Activated naive CD4-positive, alpha-beta T cell treated with anti-CD3 and anti-CD28 coated beads, Interleukin-2, amount 50 U/mL, for 72 hours (primary cell): ENCODE measurements at places on chromosomes 3 and 15.

GRCh38 chr3:150232992-150233451, 175.1 kb upstream of the TSC22D2 start:
- no peak for DNase-seq

DNA sequence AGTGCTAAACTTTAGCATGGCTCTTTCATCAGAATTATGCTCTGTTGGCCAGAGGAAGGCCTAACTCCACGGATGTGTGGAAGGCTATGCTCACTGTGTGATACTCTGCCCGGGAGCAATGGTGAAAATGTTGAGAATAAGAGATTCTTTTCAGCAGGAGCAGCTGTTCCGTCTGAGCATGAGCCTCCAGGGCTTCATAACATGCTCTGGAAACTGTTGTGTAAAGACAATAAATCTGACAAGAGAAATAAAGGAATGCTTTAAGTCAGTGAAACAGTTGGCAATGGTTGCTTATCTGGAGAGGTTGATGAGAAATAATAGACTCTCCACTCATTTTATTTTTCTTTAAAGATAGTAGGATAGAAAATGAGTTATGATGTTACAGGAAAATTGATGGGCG, 269.8 kb downstream of the DIPK2A start:
- DNase-seq: no peak

DNA sequence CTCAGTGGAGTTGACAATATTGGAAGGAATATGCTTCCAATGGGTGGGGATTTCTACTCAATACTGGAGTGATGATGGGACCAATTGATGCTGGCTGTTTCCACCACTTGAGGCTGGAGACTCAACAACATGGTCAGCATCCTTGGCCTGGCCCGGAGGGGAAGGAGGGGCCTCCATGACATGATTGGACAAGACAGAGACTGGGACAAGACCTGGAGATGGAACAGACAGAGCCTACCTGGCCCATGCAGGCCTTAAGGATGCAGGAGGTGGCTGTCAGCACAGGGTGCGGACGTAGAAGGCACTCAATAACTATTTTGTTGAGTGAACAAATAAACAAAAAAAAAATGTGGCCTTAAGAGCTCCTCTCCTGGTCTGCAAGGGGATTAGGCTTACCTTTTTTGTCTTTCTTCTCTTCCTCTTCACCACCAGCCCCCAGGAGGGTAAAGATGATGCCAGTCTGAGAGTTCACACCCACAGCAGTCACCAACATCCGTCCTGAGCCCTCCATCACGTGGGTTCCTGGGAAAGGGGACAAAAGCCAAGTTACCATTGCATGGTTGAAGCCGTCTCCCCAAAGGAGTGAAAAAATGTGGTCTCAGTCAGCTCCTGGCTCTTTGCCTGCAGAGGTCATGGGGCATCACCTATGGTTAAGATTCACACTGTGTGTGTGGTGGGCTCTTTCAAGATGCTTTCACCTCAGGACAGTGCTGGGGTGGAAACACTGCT, 67.1 kb upstream of the SEC13 start:
- DNase-seq: no peak

DNA sequence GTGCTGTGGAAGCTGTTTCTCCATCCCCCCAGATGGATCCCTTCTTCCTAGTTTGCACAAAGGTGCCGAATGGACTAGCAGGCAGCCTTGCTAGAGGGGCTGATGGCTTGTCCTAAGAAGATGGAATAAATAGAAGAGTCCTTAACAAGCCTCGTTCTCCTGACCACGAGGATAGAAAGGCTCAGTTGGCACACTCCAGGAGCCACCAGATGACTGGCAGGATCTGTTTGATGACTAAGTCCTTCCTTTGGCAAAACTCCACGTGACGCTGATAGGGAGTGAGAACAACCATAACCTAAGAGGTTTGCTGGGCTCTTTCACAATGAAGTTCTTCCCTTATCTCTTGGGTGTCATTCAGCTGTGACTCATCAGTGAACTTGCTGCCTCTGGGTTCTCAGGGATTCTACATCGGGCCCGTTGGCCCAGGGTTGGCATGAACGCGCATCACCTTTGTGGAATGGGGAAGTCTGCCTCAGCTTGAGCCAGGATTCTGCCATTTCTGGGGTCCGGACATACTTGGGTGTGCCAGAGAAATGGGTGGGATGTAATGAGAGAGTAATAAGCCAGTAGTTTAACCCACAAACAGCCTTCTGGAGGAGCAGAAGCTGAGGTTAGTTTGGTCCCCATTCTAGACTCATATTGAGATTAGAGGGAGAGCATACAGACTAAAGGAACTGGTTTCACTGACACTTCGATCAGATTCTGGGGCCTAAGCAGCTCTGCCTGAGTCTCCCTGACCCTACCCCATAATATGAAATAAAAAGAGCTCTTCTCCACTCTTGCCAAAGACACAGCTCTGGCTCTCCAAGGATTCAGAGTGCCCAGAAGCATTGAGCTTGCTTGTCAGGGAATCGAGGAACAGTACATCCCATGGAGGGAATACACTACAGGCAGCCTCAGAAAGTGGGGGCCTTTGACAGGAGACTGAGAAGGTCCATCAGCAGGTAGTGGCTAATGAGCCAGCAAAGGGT, 2.0 kb upstream of the MELTF start:
- no peak for DNase-seq

- DNase-seq: no peak
Measured at GRCh38 chr3:192931825-192932224, 14.2 kb upstream of the MB21D2 start.

- DNase-seq: no peak
Measured at GRCh38 chr15:70627734-70628548, 135.4 kb downstream of the UACA start.

GRCh38 chr3:22893644-22894325, 309.3 kb upstream of the UBE2E2 start:
- DNase-seq: no peak
